Lower leg skin (tissue), 4 donors: ENCODE measurements at places on chromosomes 5 and 9.

DNA sequence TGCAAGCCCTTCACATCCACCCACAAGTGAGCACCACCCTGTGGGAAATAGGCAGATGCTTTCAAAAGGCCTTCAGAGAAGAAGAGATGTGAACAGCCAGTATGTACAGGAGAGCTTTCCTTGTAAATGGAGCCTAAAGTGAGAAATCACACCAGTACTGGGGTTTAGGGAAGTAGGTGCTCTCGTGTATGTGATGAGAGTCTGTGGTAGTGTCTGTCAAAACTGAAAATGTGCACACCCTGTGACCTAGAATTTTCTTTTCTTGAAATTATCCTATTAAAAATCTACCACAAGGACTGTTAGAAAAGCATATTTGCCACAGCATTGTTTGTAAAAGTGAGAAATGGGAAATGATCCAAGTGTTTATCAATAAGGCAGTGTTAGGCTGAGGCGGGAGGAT lies 16.6 kb downstream of the OTULINL start:
- no peak for DNase-seq

GRCh38 chr5:113513384-113514288 lies at the start of gene YTHDC2:
Gene YTHDC2 (plus strand): TSS chr5:113513694. CDS start chr5:113513896, 202 bp downstream.
- peak; percentile 96 for DNase-seq

- DNase-seq: no peak
Observed at GRCh38 chr9:129552064-129552463, 68.8 kb downstream of the C9orf50 start.

DNA sequence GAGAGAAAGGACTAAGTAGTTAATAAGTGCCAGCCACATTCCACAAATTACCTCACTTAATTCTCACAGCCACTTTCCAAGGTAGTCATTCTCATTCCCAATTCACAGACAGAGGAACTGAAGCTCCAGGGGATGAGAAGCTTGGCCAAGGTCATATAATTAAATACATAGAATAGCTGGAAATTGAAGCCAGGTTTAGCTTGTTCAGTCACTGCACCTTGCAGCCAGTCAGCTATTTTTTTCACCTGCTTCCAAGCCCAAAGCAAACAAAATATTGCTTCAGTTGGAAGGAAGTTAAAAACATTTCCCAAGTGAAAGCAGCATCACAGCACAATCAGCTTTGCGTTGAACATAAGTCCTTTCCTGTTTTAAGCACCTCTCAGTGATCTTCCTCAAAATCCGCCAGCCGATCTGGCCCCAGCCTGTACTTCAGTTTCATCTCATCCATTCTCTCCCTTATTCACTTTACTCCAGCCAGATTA lies 4.8 kb downstream of the ALDH1A1 start:
- DNase-seq: no peak

GRCh38 chr9:16613051-16613450 lies 257.4 kb downstream of the BNC2 start:
- no peak for DNase-seq

DNA sequence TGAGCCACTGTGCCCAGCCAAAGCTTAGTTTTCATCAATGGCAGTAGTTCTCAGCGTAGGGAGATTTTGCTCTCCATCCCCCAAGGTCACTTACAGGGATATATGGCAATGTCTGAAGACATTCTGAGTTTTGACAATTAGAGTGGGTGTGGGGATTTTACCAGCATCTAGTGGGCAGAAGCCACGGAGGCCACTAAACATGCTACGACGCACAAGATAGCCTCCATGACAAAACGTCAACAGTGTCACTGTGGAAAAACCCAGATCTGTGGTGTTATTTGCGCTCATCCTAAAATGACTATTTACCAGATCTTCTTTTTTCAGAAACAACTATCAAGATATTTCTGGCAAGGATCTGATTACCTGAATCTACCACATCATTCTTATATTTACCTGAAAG lies 68.2 kb downstream of the CDC14B start:
- DNase-seq: no peak

DNA sequence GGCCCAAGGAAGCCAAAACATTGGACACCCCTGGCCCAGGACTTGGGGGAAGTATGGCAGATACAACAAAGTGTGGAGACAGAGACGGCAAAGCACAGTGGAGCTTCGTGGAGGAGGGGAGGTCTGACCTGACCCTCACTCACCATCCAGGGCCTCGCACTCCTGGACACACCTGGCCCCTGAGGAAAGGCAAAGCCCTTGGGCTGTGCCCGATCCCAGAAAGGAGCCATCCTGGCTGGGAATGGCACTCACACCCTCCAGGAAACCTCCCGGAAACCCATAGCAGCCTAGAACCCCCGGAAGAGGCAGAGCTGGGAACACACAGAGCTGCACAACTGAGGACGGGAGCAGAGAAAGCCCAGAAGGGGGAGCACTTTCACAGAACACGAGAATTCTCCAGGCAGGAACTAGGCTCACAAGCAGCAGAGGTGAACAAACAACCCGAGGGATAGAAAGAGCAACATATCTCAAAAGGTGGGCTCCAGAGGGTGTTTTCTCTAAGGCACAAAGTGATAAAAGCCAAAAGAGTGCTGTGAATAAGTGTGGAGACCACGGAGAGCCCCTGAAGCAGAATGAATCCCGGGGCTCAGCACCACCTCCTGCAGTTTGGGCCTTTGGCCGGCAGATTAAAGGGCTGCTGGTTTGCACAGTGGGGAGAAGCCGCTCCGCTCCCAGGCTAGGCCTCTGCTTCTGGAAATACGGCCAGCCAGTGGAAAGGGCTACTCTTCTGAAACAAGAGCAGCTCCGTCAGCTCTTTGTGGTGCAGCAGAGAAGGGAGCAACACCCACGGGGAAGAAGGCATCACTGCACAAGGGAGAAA lies 108.2 kb downstream of the UBE2R2 start:
- DNase-seq: no peak

GRCh38 chr5:102778478-102778877 lies 23.4 kb downstream of the PAM start:
- DNase-seq: no peak

DNA sequence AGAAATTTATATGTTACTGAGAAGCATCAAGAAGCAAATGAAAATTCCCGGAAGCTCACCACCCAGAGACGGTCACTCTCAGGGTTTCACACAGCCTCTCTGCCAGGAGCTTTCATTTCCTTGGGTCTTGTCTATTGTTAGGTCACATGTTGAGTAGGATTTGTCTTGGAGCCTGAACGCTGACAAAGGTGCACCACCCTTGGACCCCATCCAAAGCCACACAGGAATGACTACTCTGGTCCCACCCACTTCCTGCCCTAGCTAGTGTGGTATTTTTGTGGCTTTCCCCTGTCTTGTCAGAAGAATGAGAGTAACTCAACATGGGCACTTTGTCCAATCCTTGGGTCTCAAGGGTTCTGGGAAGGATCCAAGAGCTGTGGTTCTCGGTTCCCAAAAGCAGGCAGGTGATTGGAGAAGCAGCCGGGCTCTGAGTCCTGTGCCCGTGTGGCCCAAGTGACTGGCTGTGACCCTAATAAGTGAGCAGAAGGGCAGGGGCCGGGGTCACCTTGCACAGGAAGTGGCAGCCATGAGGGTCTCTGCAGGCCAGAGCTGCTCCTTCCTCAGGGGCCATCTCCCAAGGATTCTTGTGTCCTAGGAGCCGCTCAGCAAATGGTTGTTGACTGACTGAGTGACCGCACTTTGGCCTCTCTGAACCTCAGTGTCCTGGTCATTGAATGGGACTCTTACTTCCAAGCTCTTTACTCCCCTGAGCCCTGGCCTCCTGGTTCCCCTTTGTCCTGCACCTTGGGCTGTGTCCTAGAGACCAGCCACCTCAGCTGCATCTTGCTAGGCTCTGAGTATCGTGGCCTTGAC lies 6.9 kb downstream of the FGD3 start:
- no peak for DNase-seq

- no peak for DNase-seq
Observed at GRCh38 chr9:19085295-19085694, 17.4 kb downstream of the HAUS6 start.

GRCh38 chr5:159341145-159341544 lies 10.9 kb upstream of the IL12B start:
- no peak for DNase-seq

- no peak for DNase-seq
Observed at GRCh38 chr5:98031926-98032325, 741.5 kb upstream of the RGMB start.

- DNase-seq: no peak
Observed at GRCh38 chr5:156896546-156896945, 46.5 kb downstream of the PPP1R2B start.

GRCh38 chr5:82405618-82406204 lies 127.6 kb upstream of the RPS23 start:
- DNase-seq: no peak

- no peak for DNase-seq
Observed at GRCh38 chr5:167814828-167815227, 476.6 kb upstream of the WWC1 start.

DNA sequence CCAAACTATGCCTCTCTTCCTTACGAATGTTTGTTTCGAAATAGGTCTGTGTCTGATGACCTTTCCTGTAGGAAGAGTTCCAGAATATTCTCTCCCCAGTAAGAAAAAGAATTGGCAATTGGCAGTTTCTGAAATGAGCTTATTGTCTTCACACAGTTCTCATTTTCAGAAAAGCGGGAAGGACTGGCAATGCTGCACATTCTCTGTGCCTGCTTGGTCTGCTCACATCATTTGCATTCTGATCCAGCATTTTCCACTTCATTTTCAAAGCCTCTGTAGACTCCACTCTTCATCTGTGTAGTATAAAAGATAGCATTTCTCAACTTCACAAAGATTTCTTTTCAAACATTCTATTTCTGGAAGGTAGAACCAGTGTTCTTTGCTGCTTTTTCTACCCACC lies 120.6 kb upstream of the CCDC112 start:
- DNase-seq: no peak

DNA sequence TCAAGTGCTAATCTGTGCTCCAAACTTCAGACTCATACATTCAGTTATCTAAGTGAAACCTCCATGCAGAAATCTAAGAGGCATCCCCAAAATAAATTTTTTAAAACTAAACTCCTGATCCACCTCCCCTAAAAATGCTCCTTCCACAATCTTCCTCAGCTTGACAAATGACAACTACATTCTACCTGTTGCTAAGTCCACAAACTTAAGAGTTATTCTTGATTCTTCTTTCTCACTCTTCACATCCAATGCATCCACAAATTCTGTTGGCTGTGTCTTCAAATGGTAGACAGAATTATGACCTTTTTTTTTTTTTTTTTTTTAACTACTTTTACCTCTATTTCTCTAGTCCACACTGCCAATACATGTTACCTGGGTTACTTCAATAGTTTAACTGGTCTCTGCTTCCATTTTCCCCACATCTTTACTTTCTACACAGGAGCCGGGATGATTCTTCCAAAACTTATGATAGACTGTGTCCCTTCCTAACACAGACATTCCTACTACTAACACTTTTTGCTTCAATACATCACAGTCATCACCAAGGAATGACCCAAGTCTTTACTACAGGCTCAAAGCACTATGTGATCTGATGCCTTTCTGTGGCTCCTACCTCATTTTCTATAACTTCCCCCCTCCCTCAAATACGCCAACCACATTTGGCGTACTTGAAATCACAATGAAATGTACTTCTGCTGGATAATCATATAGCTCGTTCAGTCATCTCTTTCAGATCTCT lies 143.6 kb downstream of the PDE4D start:
- DNase-seq: no peak

DNA sequence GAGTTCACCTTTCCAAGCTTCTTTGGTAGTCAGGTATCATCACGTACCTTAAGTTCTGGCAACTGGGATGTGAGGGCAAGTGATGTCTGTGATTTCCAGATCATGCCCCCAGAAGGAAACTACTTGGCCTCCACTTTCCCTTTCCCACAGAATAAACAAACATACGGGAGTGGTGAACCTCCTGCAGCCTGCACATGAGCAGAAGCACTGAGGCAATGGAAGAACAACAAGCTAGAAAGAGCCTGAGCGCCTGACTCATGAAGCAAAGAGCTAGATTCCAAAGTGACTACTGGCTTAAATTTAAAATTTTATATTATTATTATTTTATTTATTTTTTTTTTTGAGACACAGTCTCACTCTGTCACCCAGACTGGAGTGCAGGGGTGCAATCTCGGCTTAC lies 35.0 kb downstream of the ARL15 start:
- no peak for DNase-seq

- DNase-seq: no peak
Observed at GRCh38 chr9:98908897-98909634, 34.6 kb upstream of the COL15A1 start.
